ENCODE measurements at places on chromosomes 13 and 19. TPM values are rescaled to one million over a fixed set of nuclear protein-coding genes. Genes with fewer than 3 reads are reported as not detected.

F10 gene
- total RNA-seq = not detected

SLC44A2 gene
- 151 TPM for total RNA-seq

GZMM gene
- total RNA-seq = 86.2 TPM

ZNF793 gene
- total RNA-seq = 0.88 TPM

CLEC4M gene
- not detected for total RNA-seq

CPAMD8 gene
- total RNA-seq = 0.22 TPM

AMER2 gene
- total RNA-seq = not detected

ARHGAP45 gene
- 471 TPM for total RNA-seq

BABAM1 gene
- total RNA-seq = 107 TPM

EFNA2 gene
- total RNA-seq = not detected

PEAK3 gene
- total RNA-seq = 1.2 TPM

HSPBP1 gene
- total RNA-seq = 33.5 TPM
